ENCODE measurements at places on chromosomes 5 and 9.

DNA sequence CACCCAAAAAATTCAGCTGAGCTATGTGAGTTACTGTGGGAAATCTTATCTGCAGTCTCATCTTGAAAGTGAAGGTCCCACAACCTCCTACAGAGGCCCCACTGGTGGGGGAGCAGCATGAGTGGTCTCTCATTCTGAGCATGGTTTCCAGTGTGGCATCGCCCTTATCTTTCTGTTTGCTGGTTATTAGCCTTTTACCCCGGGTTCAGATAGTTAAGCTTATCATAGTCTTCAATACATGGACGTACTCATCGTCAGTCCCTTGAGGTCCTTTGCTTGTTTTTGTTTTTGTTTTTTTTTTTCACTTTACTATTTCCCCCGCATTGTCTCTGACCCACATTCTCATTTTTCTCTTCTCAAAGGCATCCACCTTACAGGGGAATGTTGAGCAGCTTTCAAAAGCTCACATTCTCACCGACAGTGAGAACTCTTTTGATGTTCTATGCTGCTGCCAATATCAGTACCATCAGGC is 7.7 kb upstream of the HAVCR2 start:
- no peak for DNase-seq

GRCh38 chr5:173745557-173745956 is 129.1 kb upstream of the BOD1 start:
- no peak for DNase-seq

GRCh38 chr5:148626986-148627385 is 27.3 kb downstream of the HTR4 start:
- DNase-seq = no peak

DNA sequence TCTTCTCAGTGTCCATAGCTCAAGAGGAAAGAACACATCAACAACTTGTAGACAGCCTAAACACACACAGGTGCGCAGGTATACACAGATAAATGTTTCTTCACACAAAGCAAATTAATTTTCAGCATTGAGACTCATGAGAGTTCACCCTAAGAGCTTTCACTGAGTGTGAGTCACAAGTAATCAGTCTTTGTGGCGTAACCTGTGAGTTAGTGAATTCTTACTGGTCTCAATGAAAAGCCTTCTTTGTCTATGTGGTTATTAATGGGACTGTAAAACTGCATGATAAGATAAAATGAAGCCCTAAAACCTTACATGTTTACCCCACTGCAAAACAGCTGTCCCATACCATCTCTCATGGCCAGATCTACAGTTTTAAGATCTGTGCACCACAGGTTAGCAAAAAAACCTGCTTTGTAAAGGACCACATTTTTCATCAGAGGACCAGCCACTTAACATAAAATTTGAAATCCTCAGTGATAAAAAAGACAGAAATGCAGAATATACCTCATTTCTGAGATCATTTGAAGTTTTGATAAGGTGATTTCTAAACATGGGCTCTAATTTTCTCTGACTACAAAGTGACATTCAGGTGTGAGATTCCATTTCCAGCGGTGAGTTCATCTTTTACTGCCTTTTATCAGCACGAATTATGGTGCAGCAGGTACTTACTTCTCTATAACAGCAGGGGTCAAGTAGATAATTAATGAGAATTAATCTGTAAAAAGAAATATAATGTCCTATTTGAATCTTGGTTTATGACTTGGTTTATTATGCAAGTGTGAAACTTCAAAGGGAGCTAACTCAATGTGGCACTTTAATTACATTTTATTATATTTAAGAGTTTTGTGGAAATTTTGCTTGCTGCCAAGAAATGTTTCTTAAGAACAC is 335.7 kb upstream of the PIK3R1 start:
- no peak for DNase-seq

- no peak for DNase-seq
Measured at GRCh38 chr5:96133341-96134079, 171.9 kb upstream of the ELL2 start.

DNA sequence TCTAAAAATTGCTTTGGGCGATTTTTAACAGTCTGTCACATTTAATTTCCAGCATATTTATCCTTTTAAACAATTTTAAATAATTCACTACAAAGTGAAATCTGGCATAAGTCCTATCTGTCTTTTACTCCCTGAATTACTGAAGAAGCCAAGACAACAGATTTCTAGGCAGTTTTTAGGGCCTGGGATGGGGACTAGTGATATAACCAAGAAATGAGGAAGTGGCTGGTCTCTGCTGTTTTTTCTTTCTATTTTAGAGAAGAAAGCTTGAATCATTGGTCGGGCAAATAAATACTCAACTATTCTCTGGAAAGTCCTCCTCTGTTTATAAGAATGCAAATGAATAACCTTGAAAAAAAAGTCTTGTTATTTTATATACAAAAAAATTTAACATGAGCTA is 79.7 kb upstream of the SSBP2 start:
- DNase-seq = no peak

DNA sequence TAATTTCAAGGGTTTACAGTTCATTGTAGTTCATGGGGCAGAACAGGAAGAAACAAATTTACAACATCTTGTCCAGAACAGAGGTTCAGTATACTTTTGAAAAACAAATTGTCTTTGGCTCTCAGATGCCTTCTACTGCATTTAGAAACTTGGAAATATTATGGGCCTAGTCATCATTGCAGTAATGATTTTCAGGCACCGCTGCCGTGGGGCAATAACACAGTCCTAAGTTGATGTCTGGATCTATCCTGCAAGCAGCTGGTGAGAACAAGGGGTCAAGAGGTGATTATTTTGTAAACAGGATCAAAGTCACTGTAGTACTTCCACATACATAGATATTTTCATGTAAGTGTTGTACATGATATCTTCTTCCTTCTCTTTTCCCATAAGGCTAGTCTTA is 82.5 kb upstream of the CAST start:
- no peak for DNase-seq

GRCh38 chr5:77449277-77449676 is 42.8 kb downstream of the WDR41 start:
- DNase-seq = peak; percentile 2

DNA sequence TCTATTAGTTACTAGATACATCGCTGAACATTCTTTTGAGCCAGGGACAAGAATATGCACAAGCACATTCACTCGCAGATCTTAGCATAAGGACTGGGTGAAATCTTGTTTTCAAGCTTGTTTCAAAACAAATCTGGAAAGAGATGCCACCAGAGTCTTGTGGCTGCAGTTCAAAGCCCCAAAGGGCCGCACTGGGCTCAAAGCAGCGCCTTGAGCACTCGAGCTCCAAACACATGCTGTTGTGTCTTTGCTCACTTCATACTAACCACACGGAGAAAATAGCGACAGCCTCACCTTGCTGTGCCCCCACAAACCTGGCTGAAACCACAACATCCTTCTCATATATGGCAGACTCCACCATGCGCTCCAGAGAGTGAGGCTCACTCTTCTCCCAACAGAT is 34.2 kb upstream of the IL7R start:
- DNase-seq = no peak

GRCh38 chr5:18999478-18999877 is 988.5 kb downstream of the CDH18 start:
- DNase-seq = no peak

DNA sequence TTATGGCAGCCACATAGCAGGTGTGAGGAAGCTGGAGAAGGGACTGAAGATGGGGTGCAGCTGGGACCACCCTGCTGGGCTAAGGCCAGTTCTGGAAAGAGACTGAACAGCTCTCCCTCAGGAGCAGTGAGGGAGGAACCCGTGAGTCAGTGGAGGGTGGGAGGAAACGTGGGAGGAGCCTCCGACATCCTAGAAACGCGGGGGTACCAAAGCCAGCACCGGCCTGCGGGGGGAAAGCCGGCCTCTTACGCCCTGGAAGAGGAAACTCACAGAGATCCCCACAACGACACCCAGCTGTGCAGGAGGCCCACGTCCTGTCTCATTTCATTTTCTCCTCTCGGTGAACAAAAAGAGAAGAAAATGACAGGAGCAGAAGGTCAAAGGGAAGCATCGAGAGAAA is 185.8 kb upstream of the IRX4 start:
- DNase-seq = no peak

GRCh38 chr9:81052846-81053245 is 636.5 kb downstream of the TLE1 start:
- DNase-seq = no peak

DNA sequence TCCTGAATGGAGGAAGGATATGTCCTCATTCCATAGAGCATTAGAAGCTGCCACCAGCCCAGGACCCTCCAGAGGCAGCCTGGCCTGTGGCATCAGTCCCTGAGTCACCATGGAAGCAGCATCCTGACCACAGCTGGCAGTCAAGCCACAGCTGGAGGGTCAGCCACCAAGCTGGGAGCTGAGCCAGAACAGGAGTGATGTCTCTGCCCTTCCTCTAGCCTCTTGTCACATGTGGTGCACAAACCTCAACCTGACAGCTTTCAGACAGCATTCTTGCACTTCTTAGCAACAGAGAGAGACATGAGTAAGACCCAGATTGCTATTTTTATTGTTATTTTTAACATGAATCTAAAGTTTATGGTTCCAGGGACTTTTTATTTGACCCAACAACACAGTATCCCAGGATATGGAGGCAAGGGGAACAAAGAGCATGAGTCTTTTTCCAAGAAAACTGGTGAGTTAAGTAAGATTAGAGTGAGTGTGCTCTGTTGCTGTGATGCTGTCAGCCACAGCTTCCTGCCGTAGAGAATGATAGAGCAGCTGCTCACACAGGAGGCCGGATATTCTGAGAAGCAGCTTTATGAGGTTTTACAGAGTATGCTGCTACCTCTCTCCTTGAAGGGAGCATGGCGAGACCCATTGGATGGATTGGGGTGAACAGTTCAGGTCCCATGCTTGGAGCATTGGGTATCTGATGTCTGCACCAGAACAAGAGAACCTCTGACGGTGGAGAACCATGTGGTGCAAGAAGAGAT is 13.0 kb upstream of the CYFIP2 start:
- DNase-seq = no peak

GRCh38 chr5:141182248-141182647 is at the start of gene PCDHB16:
Gene PCDHB16 (plus strand): TSS chr5:141182387. CDS start chr5:141182560, 173 bp downstream.
- DNase-seq = no peak

DNA sequence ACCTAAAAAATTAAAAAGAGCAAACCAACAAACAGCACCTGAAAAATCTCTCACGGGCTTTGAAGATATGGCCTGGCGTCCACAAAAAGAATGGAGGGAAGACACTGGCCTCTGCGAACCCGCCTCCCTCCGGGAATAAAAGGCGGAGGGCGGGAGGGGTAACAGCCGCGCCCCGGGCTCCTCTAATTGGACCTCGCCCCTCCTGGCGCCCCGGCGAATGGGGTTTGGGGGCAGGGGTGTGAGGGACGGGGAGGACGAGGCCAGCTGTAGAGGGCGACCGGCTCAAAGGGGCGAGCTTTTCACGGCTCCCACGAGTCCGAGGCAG is 753 bp downstream of the FANCC start:
- DNase-seq = no peak

GRCh38 chr9:81782313-81782995 is 93.1 kb upstream of the TLE1 start:
- DNase-seq = no peak

DNA sequence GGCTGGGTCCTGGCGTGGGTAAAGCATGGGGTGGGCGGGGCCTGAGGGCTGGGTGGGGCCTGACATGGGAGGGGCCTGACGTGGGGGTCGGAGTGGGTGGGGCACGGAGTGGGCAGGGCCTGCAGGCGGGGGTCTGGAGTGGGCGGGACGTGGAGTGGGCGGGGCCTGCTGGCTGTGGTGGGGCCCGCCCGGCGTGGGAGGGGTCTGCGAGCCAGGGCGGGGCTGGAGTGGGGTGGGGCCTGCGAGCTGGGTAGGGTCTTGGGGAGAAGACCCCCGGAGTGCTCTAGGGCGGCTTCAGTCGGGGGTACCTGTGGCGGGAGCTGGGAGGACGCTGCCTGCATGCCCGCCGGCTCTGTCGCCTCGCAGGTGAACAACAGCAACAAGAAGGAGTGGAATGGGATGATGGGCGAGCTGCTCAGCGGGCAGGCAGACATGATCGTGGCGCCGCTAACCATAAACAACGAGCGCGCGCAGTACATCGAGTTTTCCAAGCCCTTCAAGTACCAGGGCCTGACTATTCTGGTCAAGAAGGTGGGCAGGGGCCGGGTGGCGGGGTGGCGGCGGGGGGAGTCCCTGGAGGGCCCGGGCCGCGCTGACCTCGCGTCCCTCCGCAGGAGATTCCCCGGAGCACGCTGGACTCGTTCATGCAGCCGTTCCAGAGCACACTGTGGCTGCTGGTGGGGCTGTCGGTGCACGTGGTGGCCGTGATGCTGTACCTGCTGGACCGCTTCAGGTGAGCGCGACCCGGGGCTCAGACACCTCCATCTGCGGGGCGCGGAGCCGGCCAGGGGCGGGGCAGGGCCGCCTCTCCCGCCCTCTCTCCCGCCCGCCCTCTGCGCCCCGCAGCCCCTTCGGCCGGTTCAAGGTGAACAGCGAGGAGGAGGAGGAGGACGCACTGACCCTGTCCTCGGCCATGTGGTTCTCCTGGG is 8.0 kb downstream of the LRRC26 start:
- no peak for DNase-seq
